ENCODE measurements at places on chromosomes 13 and 19.
A peak's percentile ranks its signal among the peaks of the same experiment; 100 is the strongest.

DNA sequence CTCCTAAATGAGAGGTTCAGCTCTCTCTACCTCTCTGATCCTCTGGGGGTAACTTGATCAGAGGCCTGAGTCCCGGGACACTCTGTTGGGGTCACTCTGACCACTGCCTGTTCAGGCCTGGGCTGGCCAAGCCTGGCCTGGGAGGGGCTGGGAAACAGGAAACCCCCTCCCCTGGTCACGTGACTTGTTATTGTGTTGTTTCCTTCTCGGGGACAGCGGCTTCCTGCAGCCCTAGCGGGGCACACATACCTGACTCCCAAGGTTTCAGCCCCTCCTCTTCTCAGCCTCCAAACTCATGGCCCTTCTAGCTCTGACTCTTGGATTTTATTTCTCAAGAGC is at the start of gene USHBP1:
USHBP1 (minus strand) TSS at position 105 of the 339 bp plus-strand sequence. CDS start 446 bp downstream, outside the sequence.
- no peak for DNase-seq

DNA sequence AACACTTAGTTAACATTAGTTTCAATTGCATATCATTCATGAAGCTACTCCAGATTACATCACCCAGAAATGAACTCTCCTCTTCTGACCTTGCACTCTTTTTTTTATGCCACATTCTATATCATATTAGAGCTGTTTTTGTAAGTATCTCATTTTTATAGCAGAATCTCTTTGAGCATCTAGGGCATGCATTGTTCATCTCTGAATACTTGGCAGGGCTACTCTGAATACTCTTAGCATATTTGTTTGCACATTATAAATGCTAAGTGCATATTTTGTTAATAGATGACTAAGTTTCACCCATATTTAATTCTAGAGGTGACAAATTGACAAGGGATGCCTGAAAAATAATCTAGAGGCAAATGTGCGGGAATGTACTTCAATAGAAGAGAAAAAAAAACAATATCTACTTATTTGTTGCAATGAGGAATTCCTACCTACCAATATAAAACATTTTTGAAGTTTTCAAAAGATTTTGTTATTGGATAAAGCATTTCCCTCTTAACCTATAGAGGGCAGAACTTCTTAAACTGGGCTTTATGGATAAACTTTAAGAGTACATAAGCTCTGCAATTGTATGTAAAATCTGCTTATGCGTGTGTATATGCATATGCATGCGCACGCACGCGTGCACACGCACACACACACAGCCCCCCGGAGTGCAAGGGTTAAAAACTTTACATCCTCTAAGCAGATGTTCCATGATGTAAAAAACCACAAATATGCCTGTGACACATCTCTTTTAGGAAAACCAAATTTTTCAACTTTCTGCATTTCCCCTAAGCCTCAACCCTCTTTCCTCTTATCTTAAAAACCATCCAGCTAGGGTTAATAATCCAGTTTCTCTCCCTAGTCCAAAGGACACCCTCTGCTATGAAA is 73.0 kb upstream of the OXGR1 start:
- DNase-seq: no peak

GRCh38 chr13:84439108-84439507 is 556.8 kb upstream of the SLITRK1 start:
- no peak for DNase-seq

DNA sequence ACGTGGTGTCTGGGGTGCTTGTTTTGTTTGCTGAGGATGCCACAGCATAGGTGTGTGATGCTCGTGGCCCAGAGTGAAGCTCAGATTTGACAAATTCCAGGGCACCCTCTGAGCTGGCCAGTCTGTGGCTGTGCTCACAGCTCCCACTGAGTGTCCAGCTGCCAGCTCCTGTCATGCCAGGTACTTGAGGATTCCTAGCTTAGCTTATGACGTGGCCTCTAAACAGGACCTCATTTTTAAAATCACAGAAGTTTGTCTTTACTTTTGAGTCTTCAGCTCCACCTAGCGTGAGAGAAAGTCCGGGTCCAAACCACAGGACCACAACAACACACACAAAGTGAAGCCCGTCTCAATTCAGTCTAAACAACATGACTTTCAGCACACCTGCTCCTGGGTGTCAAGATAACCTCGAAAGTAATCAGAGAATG is 117.3 kb downstream of the RAB20 start:
- DNase-seq: no peak

GRCh38 chr19:7550987-7551761 is 15.7 kb downstream of the PNPLA6 start:
- DNase-seq: no peak

DNA sequence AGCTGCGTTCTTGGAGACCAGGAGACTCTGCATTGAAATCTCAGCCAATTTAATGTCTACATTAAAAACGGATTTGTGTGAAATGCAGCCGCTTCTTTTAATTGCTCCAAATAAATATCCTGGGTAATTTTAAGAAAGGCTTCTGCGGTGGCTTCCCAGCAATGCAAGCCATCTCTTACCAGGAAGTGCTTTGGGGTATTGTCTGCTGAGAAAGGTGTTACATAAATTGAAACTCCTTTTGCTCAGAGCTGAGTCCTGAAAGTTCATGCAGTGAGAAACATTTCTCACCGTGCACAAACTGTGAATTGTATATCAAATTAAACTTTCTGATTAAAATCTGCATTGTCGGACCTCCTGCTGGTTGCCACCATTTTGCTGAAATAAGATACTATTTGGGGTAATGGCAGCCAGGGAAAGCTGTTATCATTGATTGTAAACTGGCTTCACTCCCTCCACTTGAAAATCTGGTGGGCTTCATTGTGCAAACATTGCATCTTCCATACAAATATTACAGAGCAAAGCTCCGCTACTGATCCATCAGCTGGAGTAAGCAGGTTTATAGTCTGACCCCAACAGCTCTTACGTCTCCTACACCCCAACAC is 59.5 kb downstream of the ZIC5 start:
- no peak for DNase-seq

GRCh38 chr13:57340878-57341277 is 173.9 kb downstream of the PRR20E start:
- DNase-seq: no peak

- DNase-seq: no peak
Measured at GRCh38 chr19:13930402-13930801, 7.8 kb downstream of the PODNL1 start.

DNA sequence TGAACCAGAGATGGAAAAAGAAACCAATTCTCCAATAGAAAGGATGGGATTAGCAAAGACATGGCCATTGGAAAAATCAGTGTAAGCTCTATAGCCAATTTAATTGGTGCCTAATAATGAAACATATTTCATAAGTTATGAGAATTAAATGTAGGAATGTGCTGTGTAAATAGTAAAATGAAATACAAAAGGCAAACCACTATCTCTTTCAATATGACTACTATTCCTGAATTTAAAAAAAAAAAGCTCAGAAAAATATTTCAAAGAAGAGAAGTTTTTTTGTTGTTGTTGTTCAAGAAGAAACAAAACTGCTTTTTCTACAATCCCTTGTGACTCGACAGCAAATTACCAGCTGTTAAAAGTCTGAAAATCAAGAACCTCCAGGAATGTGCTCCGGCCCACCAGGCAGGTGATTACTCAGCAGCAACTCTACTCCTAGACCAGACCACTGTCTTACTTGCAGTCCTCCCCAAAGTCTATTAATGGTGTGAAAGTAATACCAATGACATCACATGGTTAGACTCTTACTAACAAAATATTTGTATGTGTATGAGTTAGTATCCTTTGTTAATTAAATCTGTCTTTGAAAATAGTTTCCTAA is 362.4 kb downstream of the KCTD12 start:
- no peak for DNase-seq

DNA sequence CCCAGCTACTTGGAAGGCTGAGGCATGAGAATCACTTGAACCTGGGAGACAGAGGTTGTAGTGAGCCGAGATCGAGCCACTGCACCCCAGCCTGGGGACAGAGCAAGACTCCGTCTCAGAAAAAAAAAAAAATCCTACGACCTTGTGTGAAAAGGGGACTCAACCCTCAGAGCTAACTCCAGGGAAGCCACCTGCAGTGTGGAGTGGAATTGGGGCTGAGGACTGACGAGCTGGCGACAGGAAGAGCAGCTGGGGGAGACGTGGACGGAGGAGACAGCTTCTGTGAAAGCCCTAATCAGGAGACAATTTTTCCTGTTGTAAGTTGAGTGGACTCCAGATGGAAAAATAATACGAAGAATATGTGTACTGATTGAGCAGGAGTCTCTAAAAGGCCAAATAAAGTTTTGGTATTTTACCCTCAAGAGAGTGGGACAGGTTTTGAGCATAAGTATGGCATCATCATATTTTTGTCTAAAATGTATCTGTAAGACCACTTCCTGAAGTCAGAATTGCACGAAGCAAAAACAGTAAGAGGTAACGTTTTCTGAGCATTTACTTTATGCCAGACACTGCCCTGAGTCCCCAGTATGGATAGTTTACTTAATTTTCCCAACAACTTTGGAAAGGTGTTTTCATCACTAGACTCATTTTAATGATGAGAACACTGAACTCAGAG is 12.0 kb upstream of the LAIR1 start:
- DNase-seq: no peak

DNA sequence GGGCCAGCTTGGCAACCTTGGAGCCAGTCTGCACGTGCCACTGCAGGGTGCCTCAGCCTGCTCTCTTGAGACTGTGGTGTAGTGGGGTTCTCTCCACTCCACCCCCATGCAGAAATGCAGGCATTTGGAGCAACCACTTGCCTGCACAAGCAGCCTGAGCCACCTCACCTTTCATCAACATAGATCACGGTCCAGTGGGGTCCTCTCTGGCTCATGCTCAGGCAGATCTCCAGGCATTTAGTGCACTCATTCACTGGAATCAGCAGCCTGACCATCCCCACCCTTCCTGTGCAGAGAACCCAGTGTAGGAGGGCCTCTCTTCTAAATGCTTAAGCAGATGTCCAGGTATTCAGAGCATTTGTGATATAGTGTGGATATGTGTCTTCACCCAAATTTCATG is 2330.1 kb downstream of the PCDH9 start:
- no peak for DNase-seq

DNA sequence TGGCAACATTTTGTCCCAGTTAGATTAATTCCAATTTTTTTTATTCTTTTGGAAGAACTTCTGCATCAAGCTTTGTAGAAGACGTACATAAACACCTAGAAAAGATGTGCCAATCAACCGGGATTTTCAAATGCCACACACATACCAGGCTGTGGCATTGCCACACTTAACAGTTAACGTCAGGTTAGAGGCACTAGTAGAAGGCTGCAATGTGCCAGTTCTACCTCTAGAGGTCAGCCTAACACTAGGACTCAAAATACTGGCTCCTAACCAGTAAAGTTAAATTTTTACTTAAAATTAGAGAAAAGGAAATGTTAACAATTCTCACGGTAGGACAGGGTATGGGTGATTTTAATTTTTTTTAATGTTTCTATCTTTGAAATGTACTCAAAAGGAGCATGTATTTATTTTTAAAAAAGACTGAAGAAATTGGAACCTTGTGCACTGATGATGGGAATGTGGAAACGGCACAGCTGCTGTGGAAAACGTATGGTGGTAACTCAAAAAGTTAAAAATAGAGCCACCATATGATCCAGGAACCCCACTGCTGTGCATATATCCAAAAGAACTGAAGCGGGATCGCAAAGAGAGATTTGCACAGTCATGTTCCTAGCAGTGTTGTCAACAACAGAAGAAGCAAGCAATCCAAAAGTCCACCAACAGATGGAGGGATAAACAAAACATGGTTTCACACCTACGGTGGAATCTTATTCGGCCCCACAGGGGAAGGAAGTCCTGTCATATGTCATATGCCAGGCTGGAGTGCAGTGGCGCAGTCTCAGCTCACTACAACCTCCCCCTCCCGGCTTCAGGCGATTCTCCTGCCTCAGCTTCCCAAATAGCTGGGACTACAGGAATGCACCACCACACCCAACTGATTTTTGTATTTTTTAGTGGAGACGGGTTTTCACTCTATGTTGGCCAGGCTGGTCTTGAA is 30.3 kb downstream of the CRYL1 start:
- DNase-seq: peak; percentile 60

- peak; percentile 87 for DNase-seq
Measured at GRCh38 chr19:40529093-40529954, 47.3 kb upstream of the SHKBP1 start.

GRCh38 chr19:52188822-52189734 is 774 bp upstream of the PPP2R1A start:
- no peak for DNase-seq

- DNase-seq: no peak
Measured at GRCh38 chr19:35710784-35711723, 6.7 kb downstream of the ZBTB32 start.

DNA sequence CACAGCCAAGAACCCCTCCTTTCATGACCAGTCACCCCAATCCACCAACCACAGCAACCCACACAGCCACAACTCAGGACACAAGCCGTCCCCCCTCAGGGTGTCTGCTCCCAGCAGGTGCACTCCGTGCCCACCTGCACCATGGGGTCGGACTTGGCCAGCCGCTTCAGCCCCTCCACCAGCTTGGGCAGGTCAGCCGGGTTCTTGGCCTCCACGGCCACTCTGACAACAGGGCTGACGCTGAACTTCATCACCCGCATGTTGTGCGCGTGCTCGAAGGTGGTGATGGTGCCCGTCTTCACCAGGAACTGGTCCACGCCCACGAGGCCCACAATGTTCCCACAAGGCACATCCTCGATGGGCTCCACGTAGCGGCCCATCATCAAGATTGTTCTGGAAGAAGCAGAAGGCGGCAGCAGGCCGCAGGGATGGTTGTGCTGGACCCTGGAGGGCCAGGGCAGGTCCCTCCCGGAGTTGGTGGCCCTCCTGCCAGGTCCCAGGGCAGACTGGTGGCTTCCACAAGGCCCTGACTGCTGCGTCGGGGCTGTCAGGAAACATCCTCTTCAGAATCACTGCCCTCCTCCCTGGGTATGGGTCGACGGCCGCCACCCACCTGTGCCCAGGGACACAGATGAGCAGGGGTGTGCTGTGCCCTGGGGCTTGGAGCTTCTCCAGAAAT is 5.5 kb downstream of the EEF2 start:
- no peak for DNase-seq

DNA sequence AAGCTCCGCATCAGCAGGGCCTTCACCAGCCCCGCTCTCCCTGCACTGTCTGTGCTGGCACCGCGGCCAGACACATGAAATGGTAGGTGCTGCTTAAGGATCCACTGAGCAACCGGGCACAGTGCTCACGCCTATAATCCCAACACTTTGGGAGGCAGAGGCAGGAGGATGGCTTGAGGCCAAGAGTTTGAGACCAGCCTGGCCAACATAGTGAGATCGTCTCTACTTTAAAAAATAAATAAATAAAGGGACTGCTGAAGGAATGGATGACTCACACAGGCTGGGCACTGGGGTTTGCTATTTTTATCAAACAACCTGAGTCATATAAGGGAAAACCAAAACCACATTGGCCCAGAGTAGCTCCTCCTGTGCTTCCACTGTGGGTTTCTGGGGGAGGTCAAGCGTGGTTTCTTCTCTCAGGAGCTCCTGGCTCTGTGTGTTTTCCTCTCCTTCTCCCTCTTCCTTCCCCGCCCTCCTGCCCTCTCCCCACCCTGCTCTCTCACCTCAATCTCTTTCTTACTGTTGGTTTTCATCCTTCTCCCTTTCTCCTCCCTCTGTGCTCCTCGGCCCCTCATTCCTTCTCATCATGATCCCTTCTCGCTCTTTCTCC is 21.3 kb downstream of the VRK3 start:
- peak; percentile 63 for DNase-seq
